Right hindlimb (tissue), 1 donor: ENCODE measurements at places on chromosomes 3 and 15.

DNA sequence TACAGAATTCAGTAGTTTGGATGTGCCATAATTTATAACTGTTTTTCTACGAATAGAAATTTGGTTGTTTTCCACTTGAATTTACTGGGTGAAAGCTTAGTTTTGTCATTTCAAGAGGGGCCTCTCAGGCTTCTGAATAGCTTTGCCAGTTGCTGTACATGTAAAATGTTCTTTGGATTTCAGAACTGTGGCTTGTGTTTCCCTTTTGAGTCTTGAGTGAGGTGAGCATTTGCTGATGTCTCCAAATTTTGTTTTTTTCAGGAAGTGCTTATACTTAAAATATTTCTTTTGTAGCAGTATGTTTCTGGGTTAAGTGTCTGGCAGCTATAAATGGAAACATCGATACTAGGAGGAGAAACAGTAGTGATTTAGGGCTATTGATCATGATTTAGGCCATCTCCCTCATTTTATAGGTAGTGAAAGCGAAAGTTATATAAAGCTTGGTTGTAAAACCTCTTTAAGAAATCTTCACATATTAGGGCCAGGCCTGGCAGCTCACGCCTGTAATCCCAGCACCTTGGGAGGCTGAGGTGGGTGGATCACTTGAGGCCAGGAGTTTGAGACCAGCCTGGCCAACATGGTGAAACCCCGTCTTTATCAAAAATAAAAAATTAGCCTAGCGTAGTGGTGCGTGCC is 9.2 kb upstream of the TRAK1 start:
- DNase-seq = no peak

DNA sequence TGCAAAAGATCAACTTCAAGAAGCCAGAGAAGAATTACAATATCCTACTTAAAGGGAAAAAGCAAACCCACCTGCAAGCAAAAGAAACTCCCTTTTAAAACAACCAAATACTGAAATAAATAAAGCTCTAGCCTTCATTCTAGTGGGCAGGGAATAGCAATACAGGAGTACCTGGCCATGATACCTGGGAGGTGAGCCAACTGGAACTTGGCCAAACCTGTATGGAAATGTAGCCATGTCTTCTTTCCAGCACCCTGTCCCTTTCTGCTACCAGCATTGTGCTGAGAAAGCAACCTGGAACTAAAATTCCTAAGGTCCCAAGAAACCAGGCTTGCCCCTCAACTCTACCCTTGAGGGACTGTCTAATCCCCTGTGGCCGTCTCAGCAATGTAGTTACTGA is 530.0 kb downstream of the EPHB1 start:
- DNase-seq = no peak

DNA sequence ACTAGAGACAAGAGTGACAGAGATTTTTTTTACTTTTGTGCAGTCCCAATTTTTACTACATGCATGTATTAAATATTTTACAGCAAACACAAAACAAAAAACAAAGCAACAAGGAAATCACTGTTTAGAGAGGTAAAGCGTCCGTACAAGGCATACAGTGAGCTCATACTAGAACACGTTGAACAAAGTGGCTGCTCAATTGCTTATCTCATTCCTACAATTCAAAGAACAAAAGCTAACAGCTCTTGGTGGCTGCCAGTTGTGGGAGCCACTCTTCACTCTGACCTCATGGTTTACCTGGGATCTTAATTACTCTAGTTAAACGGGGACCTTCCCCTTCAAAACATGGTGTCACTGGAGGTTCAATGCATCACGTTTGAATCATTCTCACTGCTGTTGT is 7.6 kb upstream of the ARHGEF26 start:
- no peak for DNase-seq

DNA sequence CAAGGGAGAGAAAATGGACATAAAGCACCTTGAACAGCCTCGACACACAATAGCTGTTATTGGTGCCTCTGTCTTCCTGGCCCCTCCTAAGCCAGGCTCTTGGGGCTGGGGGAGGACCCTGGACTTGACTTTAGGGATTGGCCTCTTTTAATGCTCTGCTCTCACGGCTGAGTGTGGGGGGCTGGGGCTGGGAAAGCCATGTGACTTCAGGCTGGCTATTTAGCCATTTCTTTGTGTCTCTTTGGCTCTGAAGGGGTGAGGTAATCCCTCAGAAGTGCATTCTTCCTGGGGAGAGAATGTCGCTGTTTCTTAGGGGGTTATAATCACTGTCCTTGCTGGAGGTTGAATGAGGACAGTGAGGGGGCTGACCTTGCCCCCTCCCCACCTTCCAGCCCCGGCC is 26.2 kb downstream of the MAGEF1 start:
- DNase-seq = peak; percentile 77

DNA sequence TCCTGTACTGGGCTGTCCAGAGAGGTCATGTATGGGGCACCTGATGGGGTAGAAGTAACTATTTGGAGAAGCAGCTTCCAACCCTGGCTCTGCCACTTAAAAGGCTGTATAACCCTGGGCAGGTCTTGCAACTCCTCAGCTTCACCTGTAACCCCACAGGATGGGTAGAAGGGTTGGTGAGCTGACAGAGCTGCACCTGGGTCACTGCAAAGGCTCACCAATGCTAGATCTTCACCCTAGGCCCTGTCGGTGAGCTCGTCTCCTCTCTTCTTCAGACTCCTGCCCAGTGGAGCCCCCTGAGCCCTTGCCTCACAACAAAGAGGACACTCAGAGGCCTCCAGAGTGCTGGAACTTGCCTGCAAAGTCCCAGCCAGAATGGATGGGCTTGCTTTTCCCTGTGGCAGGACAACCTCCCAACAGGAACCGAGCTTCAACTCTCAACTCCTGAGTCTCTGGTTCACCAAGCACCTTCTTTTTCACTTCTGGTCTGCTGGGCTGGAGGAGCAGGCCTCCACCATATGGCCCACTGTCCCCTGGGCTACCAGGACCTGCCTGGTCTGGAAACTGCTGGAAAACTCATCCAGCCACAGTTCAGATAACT is 45.9 kb downstream of the XXYLT1 start:
- DNase-seq = no peak

DNA sequence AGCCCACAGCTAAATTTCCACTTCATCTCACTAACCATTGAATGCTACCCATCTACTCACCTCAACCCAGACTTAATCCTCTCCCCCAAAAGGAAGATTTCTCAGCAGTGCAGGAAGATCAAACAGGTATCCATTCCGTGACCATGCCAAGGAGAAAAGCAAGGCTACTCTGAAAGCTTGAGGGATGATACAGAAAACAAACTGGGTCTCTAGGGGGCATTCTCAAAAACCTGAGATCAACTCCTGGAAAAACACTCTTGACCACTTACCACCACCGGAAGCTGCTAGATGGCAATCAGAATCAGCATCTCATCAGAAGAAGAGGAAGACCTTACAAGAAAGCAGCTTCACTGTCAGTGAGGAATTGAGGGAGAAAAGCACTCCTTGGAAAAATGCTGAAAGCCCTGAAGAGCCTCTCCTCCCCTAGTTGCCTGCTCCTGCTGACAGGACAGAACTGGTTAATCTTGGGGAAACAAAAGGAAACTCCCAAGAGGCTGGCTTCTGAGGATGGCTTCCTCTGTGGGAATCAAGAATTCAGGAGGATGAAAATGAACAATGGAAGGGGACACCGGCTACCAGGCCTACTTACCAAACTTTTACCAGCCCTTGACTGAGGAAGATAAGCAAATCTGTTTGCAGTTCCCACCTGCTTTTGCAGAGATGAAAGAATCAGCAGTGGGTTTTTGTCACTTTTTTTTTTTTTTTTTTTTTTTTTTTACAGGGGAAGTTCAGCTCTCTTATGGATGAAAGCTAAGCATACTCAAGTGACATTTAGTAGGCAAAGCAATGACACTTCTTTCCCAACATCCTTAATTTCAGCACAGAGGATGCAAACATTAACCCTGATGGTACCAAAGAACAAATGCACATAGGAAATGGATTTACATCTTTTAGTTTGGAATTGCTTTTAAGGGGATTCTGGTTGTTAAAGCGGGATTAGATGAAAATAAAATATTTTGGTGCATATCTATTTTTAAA is at the start of gene ATP8B4:
ATP8B4 (minus strand) TSS at position 171 of the 978 bp plus-strand sequence. CDS start 12,267 bp downstream, outside the sequence.
- DNase-seq = no peak

DNA sequence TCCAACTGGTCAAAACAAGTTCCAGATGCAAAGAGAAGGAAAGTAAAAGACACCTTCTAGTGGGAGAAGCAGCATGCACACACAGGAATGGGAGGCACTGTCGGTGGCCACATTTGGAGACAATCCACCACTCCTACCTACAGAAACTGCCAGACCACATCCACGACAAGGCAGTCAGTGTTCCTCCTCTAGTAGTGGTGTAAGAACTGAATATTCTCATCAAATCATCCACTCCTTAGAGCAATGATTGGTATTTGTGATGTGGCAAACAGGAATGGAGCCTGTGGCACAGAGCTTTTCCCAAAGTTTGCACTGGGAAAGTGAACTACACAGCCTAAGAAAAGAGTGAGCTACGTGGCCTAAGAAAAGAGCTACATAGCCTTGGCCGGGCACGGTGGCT is 5.1 kb upstream of the SPINT1 start:
- no peak for DNase-seq

- no peak for DNase-seq
Measured at GRCh38 chr15:63948971-63949370, 97.3 kb downstream of the DAPK2 start.

DNA sequence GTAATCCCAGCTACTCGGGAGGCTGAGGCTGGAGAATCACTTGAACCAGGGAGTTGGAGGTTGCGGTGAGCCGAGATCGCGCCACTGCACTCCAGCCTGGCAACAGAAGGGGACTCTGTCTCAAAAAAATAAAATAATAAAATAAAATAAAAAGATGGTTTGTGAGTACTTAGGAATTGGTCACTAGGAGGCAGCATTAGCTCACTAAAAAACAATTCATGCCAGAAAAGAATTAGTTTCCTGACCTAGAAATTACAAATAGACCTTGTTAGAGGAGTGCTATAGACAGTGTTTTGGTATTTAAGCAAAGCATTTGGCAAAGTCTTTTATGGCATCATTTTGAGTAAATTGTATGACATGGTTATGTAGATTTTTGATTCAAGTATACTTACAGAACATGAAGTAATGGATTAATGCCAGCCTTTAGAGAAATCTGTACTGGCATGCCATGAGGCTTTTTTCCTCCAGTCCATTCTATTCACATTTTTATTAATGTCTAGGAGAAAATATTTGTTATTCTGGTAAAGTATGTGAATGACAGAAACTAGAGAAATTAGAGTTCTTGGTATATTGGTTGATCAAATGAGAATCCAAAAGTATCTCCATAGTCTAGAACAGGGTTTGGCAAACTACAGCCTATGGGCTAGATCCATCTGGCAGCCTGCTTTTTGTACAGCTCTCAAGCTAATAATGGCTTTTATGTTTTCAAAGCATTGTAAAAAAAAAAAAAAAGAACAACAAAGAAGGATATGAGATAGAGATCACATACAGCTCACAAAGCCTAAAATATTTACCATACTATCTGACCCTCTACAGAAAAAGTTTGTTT is 81.6 kb downstream of the LRRC49 start:
- DNase-seq = no peak

GRCh38 chr3:160159341-160159740 is 65.9 kb upstream of the C3orf80 start:
- DNase-seq = no peak

GRCh38 chr3:159881828-159882309 is 106.8 kb upstream of the IL12A start:
- no peak for DNase-seq

GRCh38 chr3:69579306-69580041 is 159.8 kb upstream of the MITF start:
- peak; percentile 30 for DNase-seq

DNA sequence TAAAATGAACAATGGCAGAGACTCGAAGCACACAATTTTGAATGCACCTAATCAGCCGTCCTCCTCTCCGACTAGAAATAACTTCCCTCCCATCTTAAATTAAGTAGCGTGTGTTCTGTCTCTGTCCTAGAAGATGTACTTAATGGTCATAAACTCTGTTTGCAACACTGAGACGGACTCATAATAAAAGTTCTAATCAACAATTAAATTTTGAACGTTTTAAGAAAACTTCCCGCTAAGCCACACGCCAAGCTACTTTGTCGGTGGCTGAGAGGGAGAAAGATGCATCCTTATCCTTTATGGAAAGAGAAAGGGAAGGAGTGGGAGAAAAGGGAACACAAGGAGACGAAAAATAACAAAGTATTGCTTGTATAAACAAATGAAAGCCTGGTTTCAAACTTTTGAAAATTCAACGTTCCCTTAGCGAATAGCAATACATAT is 989 bp downstream of the GNB4 start:
- DNase-seq = no peak

DNA sequence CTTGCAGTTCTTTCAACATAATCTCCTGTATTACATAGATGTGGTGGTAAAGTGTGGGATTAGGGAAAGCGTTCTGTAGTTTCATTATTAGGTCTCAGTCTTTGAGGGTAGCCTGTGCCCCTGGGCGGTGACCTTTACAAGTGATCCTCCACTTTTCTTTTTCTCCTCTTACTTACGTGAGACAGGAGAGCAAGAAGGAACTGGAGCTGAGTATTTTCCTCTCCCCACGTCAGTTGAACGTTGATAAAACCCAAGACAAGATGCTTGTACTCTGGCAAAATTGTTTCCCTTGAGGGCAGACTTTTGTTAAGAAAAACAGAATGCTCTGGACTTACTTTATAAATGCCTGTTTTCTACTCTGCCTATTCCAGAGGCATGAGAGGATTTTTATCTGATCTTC is 378.7 kb downstream of the ZNF385D start:
- DNase-seq = no peak

- peak; percentile 88 for DNase-seq
Measured at GRCh38 chr3:56683122-56683817, at the start of gene TASOR. Gene TASOR (minus strand): TSS chr3:56683265. CDS start chr3:56683006, 259 bp downstream.

- no peak for DNase-seq
Measured at GRCh38 chr3:16828815-16829214, 55.9 kb upstream of the PLCL2 start.

DNA sequence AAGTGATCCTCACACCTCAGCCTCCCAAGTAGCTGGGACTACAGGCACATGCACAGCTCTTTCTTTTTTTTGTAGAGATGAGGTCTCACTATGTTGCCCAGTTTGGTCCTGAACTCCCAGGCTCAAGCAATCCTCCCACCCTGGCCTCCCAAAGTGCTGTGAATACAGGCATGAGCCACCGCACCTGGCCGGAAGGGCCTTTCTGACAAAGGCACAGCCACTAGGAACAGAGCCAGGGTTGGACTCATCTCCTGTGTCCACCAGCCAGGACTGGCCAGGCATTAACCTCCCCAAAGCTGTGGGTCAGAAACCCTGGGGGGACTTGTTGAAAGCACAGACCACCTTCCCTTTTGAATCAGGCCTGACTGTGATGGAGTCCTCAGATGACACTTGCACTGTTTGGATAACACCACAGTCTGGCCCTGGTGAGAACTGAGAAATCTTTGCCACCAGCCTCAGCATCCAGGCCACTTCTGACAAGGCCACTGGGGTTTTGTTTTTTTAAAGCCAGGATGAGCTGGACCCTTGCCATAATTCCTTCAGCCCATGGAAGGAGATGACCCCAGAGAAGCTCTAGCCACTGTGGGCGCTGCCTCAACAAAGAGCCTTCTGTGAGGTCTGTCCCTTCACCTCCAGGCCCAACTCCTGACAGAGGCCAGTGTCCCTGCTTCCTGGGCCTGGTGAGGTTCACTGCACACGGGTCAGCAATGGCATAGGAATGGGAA is 4.8 kb downstream of the TKT start:
- no peak for DNase-seq
